ENCODE measurements at places on chromosomes 2 and 18. TPM values are rescaled to one million over a fixed set of nuclear protein-coding genes. Genes with fewer than 3 reads are reported as not detected.

NPPC gene
- 0.98 TPM for total RNA-seq

DNAJC5G gene
- 0.18 TPM for total RNA-seq

TANK gene
- 24.5 TPM for total RNA-seq

IL1F10 gene
- not detected for total RNA-seq

KCNS3 gene
- total RNA-seq = 18.1 TPM

ADCY3 gene
- total RNA-seq = 41.7 TPM

ZNF236 gene
- 23.4 TPM for total RNA-seq

ITPRIPL1 gene
- total RNA-seq = 17.3 TPM

FEV gene
- not detected for total RNA-seq

DNA sequence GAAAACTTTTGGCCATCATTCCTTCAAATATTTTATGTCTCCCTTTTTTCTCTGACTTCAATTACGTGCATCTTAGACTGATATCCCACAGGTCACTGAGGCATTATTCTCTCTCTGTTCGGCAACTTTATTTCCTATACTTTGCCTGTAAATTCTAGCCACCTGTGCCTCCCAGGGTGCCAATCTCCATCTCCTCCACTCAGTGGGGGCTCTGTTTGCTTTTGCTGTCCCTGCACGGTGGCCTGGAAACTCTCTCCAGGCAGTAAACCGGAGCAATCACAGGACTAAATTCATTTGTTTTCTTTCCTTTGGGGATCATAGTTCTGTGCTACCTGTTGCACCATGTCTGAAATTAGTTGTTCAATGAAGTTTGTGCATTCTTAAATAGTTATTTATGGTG is 9.6 kb upstream of the MTLN start:
- no peak for DNase-seq

GRCh38 chr2:115199966-115200365 is 757.5 kb downstream of the DPP10 start:
- DNase-seq = no peak

- no peak for DNase-seq
Measured at GRCh38 chr2:231662811-231663457, 45.4 kb upstream of the PTMA start.

- no peak for DNase-seq
Measured at GRCh38 chr2:239394978-239395377, 5.8 kb downstream of the HDAC4 start.

GRCh38 chr18:21593540-21594257 is 6.8 kb downstream of the ESCO1 start:
- DNase-seq = no peak

- no peak for DNase-seq
Measured at GRCh38 chr2:199092419-199092818, 365.3 kb downstream of the SATB2 start.

GRCh38 chr2:226799211-226799975 is at the start of gene IRS1:
TSS of gene IRS1 (minus strand) at chr2:226799820. CDS start at chr2:226798738, 1,082 bp downstream.
- peak; percentile 72 for DNase-seq

DNA sequence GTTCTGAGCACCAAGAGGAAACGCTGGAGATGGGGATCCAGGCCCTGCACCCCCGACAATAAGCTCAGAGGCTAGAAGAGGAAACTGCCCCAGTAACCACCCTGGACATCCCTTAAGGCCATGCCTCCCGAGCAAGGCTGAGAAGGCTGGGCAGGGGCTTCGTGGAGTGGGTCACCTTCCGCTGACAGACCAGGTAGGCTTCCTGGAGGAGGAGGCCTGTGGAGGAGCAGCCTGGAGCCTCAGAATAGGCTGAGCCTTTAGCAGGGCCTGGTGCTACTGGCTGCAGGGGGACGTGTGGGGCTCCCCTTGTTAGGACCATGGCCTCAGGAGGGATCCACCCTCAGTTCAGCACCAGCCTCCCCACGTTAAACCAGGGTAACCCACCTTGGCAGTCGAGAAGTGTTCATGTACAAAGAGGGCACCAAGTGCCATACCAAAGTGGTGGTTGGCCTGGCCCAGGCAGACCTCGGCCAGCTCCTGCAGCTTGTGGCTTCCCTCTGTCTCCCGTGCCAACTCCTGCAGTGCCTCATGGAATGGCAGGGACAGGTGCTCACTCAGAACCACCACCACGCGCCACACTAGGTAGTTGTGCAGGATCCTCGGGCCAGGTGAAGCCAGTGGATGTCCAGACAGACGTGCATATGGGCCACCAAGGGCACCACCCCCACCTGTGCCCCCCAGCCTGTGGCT is 28.5 kb upstream of the ALPP start:
- peak; percentile 6 for DNase-seq

DNA sequence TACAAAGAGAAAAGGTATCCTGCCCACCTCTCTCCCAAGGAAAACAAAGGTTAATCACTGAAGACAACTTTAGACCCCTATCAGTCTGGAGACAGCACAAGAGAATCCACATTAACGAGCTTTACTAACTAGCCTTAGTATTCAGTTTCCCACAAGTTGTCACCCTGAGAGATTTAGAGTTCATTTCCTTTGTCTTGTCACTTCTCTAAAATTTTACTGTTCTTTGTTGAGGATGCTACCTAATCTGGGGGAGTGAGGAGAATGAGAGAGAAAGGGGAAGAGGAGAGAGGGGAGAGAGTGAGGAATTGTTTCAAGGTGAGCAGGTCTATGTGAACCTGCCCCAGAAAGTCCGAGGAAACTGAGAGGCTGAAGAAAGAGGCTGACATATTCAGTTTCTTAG is 28.4 kb downstream of the C2orf76 start:
- DNase-seq = no peak

DNA sequence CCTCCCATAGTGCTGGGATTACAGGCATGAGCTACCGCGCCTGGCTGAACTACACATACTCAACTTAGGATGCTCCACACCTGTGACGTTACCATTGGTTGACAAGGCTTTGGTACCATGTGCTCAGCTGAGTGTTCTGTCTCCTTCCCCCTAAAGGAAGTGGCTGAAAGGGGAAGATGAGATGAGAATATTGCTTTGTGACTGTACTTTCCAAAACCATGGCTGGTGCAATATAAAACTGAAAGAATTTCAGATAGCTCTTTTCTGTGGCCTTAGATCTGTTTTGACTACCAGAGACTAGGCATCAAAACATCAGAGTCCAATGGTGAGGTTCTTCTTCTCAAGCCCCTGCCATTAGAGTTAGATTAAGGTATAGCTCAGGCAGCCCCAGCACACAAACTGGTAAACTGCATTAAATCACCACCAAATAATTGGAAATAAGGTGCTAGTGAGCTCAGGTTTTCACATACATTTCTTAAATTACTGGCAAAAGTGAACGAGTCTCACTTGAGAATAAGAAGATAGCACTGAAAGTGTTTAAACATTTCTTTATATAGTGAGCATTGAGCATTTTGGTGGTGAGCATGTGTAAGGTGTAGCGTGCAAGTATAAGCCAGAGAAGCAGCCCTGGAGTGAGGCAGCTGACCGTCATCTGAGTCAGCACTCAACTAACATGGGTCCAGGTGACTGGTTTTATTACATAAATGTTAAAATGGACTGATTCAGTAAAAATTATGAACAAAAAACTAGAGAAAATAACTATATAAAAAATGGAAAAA is 113.5 kb upstream of the FZD5 start:
- DNase-seq = no peak

- DNase-seq = no peak
Measured at GRCh38 chr18:22423878-22424564, 6.3 kb upstream of the CTAGE1 start.

GRCh38 chr18:25743646-25744151 is 346.7 kb downstream of the SS18 start:
- DNase-seq = peak; percentile 77

DNA sequence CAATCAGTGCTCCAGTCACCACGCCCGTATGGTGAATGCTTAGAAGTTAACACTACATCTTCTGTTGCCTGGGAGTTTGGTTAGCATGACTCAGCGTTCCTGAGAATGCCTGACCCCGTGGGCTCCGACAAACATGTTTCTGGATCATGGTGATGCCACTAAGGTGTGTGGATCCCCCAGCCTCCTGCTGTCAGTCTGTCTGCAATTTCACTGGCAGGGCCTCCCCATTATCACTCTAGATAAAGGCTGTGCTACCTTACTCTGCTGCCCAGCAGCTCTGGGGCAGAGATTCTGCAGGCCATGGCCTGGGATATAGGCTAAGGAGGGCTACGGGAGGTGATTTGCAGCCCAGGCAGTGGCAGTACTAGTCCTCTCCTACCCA is 66.0 kb downstream of the STPG4 start:
- no peak for DNase-seq

- DNase-seq = no peak
Measured at GRCh38 chr2:31139671-31140070, 1.4 kb upstream of the GALNT14 start.

DNA sequence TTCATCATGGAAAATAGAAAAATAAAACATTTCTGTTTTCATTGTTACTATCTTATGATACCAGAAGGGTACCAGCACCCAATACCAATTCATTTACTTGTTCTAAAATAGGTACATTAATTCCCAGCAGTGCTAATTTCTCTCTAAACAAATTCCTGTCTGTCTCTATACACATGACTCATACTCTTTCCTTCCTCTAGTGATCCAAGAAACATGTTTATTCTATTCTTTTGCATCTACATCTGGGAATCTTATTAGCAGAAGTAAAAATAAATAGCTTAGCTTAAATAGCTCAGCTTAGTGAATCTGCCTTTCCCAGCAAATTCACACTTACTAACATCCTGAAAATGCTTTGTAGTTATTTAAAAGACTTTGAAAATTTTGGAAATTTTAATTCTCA is 84.5 kb upstream of the MAPRE2 start:
- DNase-seq = no peak

- no peak for DNase-seq
Measured at GRCh38 chr2:172926785-172927640, 148.6 kb upstream of the MAP3K20 start.

DNA sequence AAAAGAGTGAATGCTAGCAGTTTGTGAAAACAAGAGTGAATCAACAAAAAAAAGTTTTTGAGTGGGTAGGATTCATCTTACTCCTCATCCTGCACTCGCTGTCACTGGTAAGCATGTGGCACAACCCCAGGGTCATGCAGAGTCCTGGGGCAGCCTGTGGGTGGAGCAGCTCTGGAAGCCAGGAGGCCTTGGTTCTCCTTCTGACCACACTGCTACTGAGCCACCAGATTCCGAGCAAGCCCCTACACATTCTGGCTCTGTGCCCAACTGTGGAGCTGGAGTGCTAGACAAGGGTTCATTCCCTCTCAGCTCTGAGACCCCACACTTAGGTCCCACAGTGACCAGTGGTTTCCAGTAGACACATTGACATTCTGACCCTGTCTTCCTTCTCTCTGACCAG is 670.6 kb downstream of the BCL11A start:
- DNase-seq = no peak

GRCh38 chr2:52964916-52965530 is 802.6 kb upstream of the CHAC2 start:
- no peak for DNase-seq

DNA sequence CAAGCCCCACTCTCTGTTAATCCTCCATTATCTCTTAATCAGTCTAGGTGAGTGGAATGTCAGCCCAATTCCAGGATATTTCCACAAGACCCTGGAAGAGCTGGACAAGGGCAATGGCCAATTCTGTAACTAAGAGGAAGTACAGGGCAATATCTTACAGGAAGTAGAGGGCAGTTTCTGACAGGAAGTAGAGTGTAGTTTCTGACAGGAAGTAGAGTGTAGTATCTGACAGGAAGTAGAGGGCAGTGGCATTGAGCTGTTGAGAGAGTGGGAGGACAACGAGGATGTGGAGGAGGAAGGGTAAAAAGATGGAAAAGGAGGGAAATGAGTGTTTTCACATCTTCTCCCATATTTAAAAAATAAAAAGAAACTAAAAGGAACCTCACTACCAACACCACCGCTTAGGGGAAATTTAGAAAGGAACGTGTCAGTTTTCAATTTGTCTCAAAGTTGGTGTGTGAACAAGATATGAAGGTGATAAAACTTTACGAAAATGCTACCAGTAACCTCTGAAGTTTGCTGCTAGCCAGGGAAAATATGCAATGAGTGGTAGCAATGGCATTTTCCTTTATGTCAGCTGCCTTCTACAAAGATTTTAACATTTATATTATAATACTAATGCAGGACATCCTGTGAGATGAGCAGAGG is 430.9 kb upstream of the HNRNPA3 start:
- no peak for DNase-seq

GRCh38 chr2:39623917-39624316 is 41.8 kb upstream of the TMEM178A start:
- DNase-seq = no peak

GRCh38 chr2:229380101-229380625 is 109.1 kb upstream of the PID1 start:
- DNase-seq = no peak

GRCh38 chr2:240594511-240595380 is 8.2 kb downstream of the CAPN10 start:
- peak; percentile 9 for DNase-seq

DNA sequence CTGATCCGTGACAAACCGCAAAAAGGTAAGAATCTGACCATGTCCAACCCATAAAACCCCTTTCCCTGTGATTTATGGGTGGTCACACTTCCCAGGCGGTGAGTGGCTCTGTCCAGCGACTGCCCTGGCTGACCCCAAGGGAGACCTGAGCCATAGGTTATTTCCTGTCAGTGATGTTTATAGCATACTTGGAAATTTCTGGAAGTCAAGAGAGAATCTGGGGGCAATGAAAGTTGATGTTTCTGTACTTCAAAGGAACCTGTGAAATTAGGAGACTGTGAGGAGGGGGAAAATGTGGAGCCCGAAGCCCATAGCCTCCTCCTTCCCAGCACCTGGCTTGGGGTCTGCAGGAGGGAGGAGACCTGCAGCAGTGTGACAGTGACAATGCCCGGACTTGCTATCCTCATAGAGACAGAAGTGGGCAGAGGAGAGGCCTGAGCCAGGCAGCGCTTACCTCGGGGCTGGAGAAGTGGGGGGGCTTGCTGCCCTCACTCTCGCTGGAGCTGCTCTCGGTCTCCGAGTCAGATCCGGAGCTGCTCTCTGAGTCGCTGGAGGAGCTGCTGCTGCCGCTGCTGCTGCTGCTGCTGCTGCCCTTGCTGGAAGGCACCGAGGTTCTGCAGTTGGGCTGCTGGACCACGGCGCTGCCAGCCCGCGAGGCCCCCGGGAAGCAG is 111.3 kb upstream of the REV1 start:
- no peak for DNase-seq

DNA sequence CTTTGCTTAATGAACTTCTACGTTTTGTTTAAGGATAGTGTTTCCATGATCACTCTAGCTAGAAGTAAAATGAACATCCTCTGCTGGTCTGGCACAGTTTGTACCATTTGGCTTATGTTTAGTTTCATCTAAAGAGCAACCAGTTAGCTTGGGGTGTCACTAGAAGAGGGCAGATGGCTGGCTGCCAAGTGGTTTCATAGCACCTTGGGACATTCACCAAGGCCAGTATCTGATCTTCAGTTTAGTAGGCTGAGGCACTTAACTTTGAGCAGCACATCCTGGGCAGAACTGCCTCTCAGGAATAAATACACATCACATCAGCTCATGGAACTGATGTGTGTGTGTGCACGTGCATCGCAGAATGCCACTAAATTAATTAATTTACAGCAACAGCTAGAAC is 68.4 kb downstream of the NXPH2 start:
- no peak for DNase-seq

DNA sequence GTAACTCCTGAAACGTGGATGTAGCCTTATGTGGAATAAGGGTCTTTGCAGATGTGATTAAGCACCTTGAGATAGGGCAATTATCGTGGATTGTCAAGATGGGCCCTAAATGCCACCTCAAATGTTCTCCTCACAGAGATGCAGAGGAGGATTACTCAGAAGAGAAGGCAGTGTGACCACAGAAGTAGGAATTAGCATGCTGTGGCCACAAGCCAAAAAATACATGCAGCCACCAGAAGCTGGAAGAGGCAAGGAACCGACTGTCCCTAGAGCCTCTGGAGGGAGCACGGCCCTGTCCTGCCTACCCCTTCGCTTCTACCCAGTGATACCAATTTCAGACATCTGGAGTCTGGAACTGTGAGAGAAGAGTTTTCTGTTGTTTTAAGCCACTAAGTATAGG is 47.3 kb upstream of the MGAT5 start:
- DNase-seq = no peak
